ENCODE measurements at places on chromosomes 6 and 20.
A peak's percentile ranks its signal among the peaks of the same experiment; 100 is the strongest.

- no peak for DNase-seq
Observed at GRCh38 chr6:19204445-19204844, 632.7 kb upstream of the ID4 start.

GRCh38 chr6:35309611-35310264 lies 12.1 kb downstream of the DEF6 start:
- DNase-seq, result no peak

GRCh38 chr6:95687839-95688238 lies 110.5 kb downstream of the MANEA start:
- DNase-seq, result no peak

DNA sequence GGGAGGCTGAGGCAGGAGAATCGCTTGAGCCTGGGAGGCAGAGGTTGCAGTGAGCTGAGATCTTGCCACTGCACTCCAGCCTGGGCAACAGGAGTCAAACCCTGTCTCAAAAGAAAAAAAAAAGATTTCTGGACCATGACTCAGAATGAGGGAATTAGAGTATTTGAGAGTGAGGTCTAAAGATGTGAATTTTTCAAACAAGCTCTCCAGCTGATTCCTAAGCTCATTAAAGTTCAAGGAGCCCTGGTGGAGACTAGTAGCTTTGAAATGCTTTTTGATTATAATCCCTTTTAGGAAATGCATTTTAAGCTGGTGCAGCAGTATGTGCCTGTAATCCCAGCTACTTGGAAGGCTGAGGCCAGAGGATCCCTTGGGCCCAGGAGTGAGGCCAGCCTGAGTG lies 21.8 kb upstream of the SRF start:
- no peak for DNase-seq

- DNase-seq, result no peak
Observed at GRCh38 chr6:39840781-39841180, 48.6 kb downstream of the DAAM2 start.

GRCh38 chr6:33248643-33248931 lies 23.1 kb downstream of the VPS52 start:
- DNase-seq, result no peak

- no peak for DNase-seq
Observed at GRCh38 chr6:108163644-108164542, 1.9 kb upstream of the NR2E1 start.

DNA sequence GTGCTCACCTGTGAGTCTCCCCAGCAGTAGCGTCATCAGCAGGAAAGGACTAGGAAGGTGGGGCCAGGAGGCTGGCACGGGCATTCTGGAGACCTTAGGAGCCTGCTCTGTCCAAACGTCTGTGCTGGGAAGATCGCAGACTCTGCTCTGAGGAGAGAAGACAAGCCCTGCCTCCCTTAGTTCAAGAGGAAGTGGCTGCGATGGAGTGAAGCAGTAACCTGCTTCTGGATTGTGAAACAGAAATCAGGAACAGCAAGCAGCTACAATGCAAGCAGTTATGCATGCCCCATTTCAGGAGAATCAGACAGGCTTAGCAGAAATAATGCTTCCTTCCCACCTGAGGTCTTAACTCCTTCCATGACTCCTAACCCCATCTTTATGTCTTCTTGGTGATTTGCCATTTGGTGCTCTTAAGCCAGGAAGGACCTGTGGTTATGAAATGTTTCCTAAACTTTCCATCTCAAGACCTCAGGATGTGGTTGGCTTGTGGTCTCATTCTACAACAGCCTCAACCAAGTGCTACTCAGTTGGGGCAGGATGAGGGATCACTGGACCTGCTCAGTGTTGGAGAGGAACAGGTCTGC lies at the start of gene SIRPB1:
Gene SIRPB1 (minus strand): TSS at position 149 of the 584 bp plus-strand sequence. CDS start 65 bp downstream, at position 84.
- DNase-seq, result peak; percentile 12

DNA sequence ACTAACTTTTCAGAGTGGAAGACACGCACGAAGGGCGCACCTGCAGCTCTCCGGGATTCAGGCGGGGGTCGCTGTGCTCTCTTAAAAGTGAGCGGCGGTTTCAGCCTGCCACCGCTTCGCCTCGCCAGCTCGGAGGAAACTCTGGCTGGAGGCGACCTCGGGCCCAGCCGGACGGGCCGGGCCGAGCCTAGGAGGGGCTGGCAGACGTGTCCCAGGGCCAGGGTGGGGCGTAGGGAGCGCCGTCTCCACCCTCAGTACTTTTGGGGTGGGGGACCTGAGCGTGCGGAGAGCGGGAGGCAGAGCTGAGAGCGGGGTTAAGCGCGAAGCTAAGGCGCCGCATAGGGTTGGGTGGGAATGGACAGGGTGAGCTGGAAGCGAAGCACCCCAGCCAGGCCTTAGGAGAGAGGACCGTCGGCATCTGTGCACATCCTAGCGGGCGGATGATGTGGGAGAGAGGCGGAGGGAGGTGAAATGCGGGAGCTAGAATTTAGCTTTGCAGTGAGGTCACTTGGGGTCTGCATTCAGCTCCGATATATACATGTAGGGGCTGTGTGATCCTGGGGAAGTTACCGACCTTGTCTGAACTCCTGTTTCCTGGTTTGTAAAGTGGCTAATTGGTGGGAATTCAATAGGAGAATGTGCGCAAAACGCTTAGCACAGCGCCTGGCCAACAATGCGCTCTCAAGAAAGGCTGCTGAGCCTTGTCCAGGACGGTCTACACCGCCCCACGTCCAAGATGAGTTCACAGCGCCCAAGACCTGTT lies 6.5 kb upstream of the TFAP2A start:
- DNase-seq, result no peak

- no peak for DNase-seq
Observed at GRCh38 chr20:50916257-50916656, 15.0 kb downstream of the ADNP start.

GRCh38 chr6:152701081-152701862 lies 3.6 kb downstream of the MYCT1 start:
- DNase-seq, result no peak

GRCh38 chr6:56372406-56372995 lies 125.1 kb upstream of the COL21A1 start:
- DNase-seq, result no peak

DNA sequence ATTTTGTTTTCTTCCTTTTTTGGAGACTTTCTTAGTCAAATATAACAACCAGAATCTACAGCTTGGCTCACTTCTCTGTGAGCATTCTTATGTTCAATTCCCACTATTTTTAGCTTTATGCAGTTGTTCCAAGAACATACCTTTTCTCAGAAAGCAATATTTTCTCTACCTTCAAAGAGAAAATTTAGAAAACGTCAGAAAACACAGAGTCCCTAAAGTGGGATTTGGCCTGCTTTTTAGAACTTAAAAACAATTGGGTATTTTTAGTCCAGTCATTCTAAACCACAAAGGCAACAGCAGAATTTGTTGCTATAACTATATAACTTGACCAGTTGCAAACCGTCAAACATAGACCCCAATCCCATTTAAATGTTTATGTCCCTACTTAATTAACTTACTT lies 133.1 kb downstream of the MOXD1 start:
- no peak for DNase-seq

- peak; percentile 96 for DNase-seq
Observed at GRCh38 chr6:44265007-44265721, at the start of gene NFKBIE. NFKBIE (minus strand) TSS chr6:44265551; CDS start chr6:44265346, 205 bp downstream.

DNA sequence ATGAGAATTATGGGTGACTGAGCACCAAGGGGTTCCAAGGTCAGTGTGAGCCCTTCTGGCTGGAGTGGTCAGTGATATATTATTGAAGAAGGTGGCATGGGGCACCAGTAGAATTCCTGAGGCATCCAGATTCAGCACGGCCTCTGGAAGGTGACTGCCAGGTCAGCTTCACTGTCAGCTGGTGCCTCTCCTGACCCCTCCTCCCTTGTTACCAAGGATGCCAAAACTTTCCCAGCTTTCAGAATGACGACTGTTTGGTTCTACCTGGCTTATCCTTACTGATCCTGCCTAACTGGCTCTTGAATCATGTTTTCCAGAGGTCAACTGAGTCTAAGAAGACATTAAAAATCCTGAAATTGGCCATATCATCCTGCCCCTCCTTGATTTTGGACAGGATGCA lies 189.2 kb upstream of the AGPAT4 start:
- DNase-seq, result no peak

DNA sequence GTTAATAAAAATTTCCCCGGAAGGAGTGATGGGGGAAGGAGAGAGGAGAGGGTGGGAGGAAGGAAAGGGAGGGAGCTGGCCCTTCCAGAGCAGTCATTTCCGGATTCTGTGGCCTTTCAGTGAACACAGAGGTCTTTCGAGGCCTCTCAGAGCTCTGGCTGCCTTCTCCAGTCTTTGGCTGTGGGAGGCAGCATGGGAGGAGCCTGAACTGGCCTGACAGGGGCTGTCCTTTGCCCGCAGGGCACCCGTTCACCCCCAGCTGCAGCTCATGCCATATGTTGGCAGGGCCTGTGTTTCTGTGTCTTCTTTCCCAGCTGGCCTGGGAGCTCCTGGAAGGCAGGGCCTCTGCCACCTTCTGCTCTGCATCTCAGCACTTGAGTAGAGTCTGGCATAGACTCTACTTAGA lies 95.5 kb downstream of the PPP1R14C start:
- no peak for DNase-seq

- DNase-seq, result no peak
Observed at GRCh38 chr6:24740861-24741260, 21.9 kb upstream of the C6orf62 start.

GRCh38 chr20:40676491-40677269 lies 12.4 kb downstream of the MAFB start:
- no peak for DNase-seq

DNA sequence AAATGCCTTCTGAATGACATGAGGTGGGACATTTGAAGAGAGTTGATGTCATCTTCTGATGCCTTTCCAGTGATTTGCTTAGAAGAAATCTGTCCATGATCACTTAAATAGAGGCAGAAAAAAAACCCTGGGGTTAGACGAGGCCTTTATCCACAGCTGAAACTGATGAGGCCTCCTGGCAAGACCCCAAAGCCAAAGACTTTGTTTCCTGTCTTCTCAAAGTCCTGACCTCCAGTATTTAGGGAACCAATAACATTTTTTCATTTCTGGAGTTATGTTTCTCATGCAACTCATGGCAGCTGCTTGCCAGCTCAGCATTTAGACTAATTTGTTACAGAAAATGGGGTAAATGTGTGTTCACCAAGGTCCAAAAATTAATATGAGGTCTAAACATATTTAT lies 248.0 kb upstream of the PRDM1 start:
- no peak for DNase-seq

- no peak for DNase-seq
Observed at GRCh38 chr6:139313229-139313628, 21.4 kb upstream of the TXLNB start.

GRCh38 chr20:3334156-3334943 lies 73.1 kb downstream of the DNAAF9 start:
- DNase-seq, result no peak

- DNase-seq, result no peak
Observed at GRCh38 chr6:45052325-45052724, 275.8 kb upstream of the RUNX2 start.

DNA sequence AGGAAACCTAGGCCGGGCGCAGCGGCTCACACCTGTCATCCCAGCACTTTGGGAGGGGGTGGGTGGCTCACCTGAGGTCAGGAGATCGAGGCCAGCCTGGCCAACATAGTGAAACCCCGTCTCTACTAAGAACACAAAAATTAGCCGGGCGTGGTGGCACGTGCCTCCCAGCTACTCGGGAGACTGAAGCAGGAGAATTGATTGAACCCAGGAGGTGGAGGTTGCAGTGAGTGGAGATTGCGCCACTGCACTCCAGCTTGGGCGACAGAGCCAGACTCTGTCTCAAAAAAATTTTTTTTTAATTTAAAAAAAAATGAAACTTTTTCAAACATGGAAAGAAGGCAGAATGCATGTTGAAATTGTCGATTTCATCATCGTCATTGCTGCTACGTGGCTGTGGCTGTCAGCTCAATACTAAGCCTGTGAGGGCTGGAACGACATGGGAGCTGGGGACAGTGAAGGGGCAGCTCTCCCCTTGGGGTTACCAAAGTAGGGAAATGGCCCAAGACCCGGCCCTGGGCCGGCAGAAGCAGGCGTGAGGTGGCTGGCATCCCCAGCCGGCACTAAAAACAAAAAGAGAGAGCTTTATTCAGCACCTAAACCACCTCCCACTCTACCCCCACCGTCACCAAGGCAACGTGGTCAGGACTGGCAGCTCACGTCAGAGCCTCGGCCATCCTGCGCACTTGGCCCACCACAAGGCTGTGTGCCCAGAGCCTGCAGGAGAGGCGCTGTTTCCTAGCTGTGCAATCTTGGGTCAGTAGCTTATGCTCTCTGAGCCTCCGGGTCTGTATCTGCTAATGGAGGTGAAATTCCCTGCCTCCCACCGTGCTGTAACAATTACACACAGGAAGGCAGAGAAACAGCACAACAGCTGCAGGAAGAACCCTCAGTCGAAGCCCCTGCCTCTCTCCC lies 30.8 kb downstream of the AGPAT4 start:
- peak; percentile 55 for DNase-seq

DNA sequence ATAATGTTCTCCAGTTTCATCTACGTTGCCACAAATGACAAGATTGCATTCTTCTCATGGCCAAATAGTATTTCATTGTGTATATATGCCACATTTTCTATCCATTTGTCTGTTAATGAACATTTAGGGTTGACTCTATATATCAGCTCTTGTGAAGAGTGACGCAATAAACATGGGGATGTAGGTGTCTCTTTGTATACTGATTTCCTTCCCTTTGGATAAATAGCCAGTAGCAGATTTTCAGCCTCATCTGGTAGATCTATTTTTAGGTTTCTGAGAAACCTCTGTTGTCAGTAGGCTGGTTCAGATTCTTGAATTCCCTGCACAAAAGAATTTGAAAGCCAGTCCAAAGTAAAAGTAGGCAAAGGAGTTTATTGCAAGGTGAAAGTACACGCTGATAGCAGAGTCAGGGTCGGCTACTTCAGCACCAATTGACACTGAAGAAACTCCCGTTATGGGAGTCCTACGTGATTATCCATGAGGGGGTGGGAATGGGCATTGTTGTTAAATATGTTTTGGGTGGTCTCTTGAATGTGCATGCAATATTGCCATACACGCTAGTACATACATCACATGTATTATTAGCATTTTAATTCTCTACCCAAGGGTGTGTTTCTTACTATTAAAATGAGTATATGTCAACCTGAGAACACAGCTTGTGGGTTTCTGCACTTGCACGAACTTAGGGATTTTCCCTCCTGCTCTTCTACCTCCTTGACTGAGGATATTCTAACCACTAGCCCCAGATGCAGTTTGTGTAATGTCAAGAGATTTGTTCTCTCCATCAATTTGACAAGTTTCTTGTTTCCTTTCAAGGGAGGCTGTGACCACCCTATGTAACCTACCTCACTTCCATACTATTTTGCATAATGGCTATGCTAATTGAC lies 14.4 kb upstream of the SLC17A2 start:
- DNase-seq, result no peak

DNA sequence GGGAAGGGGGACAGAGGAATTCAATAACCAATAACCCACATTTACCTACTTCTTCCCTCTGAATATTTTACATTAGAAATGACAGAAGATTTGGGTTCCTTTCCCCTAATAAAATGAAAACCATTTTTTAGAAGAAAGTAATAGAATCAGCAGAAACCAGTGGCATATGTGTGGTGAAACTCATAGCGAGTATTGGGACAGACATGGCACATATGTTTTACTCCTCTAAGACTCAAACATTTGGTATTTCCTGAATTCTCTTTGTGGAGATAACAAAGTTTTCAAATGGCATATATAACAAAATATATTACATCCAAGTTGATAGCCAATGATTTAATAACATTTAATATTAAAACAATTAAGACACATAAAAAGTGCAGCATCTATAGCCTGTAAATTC lies 12.9 kb upstream of the BEND3 start:
- DNase-seq, result no peak
